ENCODE measurements at places on chromosomes 7 and 10. TPM values are rescaled to one million over a fixed set of nuclear protein-coding genes. Genes with fewer than 3 reads are reported as not detected.

GRCh38 chr7:88540012-88540411, 219.5 kb upstream of the ZNF804B start:
- DNase-seq: peak; percentile 70

DNA sequence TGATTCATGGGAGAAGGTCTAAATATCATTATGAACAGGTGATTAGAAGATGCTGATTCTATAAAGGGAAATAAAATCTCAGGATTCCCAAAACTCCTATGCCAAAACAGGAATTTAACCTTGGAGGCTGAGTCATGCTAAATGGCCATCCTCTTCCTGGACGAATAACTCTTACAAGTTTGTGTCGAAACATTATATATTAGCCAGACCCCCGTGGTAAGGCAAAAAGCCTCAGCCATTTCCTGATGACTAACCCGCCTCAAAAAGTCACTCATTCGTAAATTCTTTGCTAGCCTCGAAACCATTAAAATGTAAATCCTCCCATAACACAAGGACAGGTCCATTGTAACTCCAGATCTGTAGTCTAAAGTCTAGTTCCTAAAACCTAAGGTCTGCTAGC, 32.0 kb downstream of the CUL2 start:
- no peak for DNase-seq

DNA sequence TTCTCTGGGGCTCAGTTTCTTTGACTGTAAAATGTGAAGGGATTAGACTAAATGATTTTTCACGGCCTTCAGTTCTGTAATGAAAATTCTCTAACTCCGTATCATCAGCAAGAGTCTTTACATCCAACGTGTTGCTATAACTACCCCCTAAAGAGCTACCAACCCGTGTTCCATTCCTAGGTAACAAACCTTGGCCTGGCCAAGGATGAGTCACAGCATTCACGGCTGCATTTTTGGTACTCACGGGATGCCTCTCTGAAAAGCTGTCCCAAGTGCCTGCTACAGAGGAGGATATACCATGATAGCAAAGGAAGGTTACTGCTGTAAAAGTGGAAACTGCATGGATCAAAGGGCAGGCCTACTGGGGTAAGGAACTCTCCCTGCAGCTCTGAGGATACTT, 5.9 kb downstream of the LRRC4 start:
- no peak for DNase-seq

DNA sequence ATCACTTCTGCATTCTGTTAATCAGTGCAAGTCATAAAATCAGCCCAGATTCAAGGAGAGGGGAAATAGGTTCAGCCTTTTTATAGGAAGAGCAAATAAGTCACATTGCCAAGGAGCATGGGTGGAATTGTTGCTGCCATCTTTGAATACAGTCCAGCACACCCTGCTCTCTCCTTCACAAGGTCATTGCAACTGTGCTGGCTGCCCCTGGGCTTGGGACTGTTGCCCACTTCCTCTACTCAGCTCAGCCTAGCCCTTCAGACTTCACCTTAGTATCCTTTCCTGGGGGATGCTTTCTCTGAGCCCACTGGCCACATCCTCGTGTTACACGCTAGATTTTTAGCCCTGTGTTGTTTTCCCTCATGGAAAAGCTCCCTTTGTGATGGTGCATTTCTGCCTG, 527.7 kb downstream of the GALNT17 start:
- no peak for DNase-seq

- peak; percentile 15 for DNase-seq
Measured at GRCh38 chr10:22552888-22553378, 161.4 kb downstream of the PIP4K2A start.

GRCh38 chr7:130365511-130366441, 14.5 kb upstream of the CPA1 start:
- DNase-seq: peak; percentile 87

DNA sequence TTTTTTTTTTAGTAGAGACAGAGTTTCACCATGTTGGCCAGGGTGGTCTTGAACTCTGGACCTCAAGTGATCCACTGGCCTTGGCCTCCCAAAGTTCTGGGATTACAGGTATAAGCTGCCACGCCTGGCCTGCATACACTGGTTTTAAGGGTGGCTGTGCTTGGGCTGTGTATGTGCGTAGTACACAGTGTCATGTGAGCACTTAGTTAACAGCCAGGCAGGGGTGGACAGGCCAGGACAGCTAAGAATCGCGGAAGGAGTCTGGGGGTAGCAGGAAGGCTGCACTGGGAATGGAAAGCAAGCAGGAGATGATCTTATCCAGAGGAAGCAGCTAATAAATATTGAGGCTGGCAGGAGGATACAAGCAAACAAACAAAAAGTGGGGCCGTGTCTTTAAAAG, 380.0 kb upstream of the GALNT17 start:
- no peak for DNase-seq

DNA sequence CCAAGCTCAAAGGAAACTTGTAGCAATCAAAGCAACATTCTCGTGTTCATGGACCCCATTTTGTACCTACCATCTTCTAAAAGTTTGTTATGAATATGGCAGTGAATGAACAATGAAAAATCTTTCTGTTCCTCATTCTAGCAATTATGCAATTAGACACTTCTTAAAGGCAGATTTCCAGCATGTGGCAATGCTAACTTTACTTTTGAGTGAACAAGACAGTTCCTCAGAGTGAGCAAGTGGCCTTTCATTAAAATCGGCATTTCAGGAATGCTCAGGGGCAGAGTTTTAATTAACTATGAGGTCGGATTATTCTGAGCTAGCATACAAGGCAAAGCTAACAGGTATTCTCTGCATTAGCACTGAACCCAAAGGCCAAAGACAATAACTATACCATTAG, 48.4 kb upstream of the NFE2L3 start:
- no peak for DNase-seq

DNA sequence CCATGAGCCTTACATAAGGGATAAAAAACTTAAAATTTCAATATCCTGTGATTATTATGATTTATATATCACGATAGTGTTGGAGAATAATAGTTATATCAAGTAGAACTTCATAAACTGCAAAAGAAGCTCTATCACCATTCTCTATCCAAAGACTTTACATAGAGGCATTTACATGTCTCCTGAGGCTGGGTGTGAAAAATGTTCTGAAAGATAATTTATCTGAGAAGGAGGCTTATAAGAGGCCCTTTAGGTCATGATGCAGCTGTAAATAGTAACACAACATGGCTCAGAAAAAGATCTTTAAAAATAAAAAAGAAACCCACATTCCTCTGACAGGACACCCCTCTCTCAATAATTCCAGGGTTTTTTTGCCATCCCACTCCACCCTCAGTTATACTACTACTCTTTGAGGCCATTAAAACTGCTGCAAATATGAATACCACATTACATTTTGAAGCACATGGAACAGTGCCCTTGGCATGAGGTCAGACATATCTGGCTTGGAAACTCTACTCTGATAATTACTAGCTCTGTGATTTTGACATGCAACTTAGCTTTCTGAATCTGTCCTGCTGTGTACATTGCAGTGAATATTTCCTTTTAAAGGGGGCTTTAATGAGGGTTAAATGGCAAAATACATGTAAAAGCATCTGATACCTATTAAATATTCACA, 55.5 kb downstream of the SLC16A12 start:
- no peak for DNase-seq

DNA sequence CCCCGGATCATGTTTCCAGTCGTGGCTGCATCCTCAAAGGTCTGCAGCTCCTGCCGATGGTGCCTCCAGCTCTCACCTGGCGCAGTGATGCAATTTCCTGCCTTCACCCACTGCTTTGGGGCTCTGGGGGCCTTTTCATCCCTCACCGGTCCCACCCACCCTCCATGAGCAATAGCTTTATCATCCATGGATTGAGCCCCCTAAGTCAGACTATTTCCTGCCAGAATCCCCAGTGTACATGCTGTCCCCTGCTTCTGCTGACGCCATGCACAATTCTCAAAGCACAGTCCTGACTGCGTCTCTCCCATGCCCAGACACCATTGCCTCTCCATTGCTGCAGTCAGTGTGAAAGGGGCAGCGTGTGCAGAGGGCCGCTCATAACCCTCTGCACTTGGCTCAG, 49.7 kb downstream of the FAM241B start:
- DNase-seq: no peak

Gene DGKB
- 3.6 TPM for polyA plus RNA-seq

Gene ZNF488
- polyA plus RNA-seq: 5.8 TPM

Gene MDFIC
- polyA plus RNA-seq: 30.6 TPM

Gene TRDMT1
- 16.9 TPM for polyA plus RNA-seq

Gene TPST1
- 42.4 TPM for polyA plus RNA-seq

Gene FAM237B
- polyA plus RNA-seq: 1.1 TPM

Gene HYAL4
- polyA plus RNA-seq: 0.86 TPM

Gene OR2A1
- polyA plus RNA-seq: 1.2 TPM
